ENCODE measurements at places on chromosomes 7 and 10. TPM values are rescaled to one million over a fixed set of nuclear protein-coding genes. Genes with fewer than 3 reads are reported as not detected.
A peak's percentile ranks its signal among the peaks of the same experiment; 100 is the strongest.

The PLA2G12B gene
- total RNA-seq: not detected

DNA sequence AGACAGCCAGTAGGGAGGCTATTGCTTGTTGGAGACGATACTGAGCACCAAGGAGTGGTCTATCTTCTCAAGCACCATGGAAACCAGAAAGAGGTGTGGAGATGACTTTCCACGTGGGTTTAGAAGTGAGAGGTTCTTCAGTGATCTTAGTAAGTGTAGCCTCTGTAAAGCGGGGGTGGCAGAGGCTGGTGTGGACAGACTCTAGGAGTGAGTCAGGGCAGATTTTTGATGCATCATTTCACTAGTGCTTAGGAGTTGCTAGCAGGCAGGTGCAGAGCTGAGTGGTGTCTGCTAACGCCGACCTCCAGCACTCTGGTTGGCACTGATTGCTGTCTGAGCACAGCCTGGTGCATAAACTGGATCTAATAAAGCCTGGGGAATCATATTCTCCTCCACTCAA lies 78.4 kb upstream of the ADO start:
- no peak overlapping the region for H3K4me3 ChIP-seq
- no peaks in the 10 kb centered on the region for H3K36me3 ChIP-seq
- no peak for DNase-seq
- peaks cover 23% of the 10 kb centered on the region for H3K4me1 ChIP-seq
- H3K27ac ChIP-seq: no peak overlapping the region

GRCh38 chr7:31873816-31874597 lies 187.0 kb downstream of the PPP1R17 start:
- H3K36me3 ChIP-seq: no peaks in the 10 kb centered on the region
- H3K4me3 ChIP-seq: no peak overlapping the region
- no peaks in the 10 kb centered on the region for H3K4me1 ChIP-seq
- no peak for DNase-seq
- H3K27ac ChIP-seq: no peak overlapping the region

- H3K27me3 ChIP-seq: peaks cover 2% of the 10 kb centered on the region
- H3K27ac ChIP-seq: no peak overlapping the region
- DNase-seq: no peak
- H3K4me3 ChIP-seq: no peak overlapping the region
Measured at GRCh38 chr7:47537716-47538675, 43.9 kb downstream of the TNS3 start.

DNA sequence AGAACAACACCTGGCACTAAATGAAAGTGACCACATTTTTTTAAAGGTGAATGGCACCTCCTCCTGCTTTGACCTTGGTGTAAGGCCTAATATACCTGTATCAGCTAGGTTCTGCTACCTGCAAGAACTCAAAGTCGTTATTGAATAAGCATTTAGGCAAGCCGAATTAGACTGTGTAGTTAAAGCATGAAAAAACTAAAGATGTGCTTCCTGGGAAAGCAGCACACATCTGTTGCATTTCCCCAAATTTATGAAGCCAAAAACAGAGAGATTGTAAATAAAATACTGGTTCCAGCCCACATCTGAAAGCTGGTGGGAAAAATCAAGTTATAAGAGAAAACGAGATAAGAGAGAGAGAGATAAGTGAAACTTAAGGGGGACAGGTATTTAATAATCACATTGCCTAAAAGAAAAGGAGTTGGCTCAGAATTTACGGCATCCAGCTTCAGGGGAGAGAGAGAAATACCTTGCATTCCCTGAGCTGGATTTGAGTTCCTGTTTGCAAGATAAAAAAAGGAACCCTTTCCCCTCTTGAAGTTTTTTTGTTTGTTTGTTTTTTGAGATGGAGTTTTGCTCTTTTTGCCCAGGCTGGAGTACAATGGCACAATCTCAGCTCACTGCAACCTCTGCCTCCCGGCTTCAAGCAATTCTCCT lies 1.8 kb upstream of the XPNPEP1 start:
- DNase-seq: no peak
- H3K4me3 ChIP-seq: no peak overlapping the region
- H3K36me3 ChIP-seq: peaks cover 25% of the 10 kb centered on the region
- no peaks in the 10 kb centered on the region for H3K27me3 ChIP-seq
- H3K4me1 ChIP-seq: peaks cover 38% of the 10 kb centered on the region

DNA sequence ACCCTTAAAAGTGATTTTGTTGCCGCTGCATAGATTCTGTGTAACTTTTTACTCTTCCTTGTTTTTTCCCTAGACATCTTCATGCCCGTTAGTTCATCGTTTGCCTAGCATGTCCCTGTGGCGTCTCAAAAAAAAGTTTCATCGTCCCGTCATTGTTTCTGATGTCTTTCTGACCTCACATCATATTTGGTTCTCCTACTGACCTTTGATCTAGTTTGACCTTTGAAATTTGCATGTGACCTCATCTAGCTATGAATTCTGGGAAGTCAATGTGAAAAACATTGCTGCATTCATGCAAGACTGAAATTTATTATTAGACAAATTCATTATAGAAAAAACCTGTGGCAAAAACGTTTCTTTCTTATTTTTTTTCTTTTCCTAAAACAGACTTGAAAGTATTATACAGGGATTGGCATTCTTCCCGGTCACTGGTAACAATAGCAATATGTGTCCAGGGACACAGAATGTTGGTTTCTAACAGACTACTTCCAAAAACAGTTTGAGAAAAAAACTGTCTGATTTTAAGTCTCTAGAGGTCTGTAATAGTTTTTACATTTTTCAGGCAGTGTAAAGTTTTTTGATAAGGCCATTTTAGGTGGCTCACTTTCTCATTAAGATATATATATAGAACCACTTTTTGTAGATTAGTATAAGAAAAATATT lies 280.9 kb downstream of the USP6NL start:
- no peak overlapping the region for H3K4me3 ChIP-seq
- DNase-seq: no peak
- H3K27ac ChIP-seq: no peak overlapping the region

GRCh38 chr7:2955269-2955668 lies 88.4 kb downstream of the CARD11 start:
- H3K4me3 ChIP-seq: no peak overlapping the region
- H3K27ac ChIP-seq: peak overlapping the region; percentile 92
- no peak for DNase-seq
- H3K27me3 ChIP-seq: no peaks in the 10 kb centered on the region
- H3K4me1 ChIP-seq: peaks cover 93% of the 10 kb centered on the region

DNA sequence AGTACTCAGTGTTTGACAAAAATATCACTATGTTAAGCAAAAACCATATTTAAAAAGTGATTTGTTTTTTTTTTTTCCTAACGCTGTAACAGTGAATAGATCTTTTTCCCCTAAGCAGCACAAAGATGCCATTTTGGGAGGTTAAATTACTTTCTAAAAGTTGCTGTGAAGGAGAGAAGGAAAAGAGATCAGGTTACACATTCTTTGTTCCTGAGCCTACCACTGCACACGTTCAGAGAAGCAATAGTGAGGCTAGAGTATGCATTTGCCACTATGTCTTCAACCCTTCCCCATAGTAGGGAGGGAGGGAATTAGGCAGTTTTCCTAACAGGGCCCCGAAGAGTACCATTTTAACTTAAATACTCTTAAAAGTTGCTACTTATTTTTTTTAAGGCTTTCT lies 38.9 kb downstream of the BMPR1A start:
- DNase-seq: no peak
- no peak overlapping the region for H3K4me3 ChIP-seq
- H3K27ac ChIP-seq: no peak overlapping the region
- H3K27me3 ChIP-seq: no peaks in the 10 kb centered on the region

DNA sequence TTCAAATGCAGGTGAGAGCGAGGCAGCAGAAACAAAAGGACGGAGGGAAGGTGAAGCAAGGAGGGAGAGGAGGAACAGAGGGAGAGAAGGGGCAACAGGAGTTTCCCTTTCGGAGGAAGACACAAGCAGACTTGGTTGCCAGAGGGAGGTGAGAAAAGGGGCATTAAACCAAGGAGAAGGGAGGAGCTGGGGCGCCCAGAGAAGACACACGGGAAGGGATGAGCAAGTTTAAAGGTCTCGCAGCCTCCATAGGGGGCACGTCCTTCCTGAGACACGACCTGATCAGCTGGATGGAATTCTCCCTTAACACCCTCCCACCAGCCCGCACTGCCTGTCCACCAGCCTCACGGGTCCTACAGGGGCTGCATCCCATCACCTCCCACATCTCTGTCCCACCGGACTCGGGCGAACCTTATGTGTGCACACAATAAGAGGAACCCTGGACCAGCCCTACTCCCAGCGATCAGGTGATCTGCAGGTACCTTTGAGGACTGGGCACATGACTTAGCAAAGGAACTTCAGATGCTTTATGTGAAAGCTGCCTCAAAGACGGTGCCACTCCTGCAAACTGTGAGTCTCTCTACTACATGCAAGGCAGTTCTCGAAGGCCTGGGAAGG lies 251.2 kb downstream of the TNS3 start:
- no peak for DNase-seq
- H3K36me3 ChIP-seq: no peaks in the 10 kb centered on the region
- H3K4me1 ChIP-seq: no peaks in the 10 kb centered on the region
- H3K27ac ChIP-seq: no peak overlapping the region
- H3K4me3 ChIP-seq: no peak overlapping the region
- H3K27me3 ChIP-seq: no peaks in the 10 kb centered on the region

DNA sequence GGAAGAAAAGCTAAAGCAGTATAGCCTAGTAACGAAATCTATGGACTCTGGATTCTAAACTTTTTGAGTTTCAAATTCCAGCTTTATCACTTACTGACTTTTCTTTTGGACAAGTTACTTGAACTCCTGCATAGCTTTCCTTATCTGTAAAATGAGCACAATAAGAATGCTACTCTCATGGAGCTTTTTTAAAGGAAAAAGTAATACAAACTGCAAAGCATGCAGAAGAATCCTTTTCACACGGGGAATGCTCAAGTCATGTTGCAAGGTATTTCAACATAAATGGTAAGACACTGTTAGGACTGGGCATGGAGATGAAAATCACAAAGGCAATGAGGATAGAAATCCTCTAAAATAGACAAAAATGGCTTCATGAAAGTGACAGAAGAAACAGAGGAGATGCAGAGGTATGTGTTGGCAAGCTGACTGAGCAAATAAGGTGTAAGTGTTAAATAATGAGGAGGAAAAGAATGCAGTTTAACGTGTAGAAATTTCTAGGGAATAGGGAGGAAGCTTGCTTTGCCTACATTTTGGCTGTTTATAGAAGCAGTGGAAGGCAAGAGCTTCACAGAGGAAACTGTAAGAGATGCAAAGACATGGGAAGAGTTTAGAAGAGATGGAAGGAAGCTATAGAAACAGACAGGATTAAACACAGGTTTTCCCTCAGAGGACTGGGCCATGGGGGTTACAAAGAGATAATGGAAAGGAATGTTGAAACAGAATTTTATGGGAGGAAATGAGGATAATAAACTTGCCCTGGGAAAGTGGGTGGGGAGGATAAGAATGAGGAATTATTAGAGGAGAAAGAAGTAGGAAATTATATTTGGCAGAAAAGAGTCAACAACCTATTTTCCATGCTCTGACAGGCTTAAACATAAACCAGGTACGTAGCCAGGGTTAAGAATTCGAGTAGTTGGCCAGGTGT lies 28.8 kb upstream of the SNX13 start:
- H3K27me3 ChIP-seq: peaks cover 3% of the 10 kb centered on the region
- H3K36me3 ChIP-seq: no peaks in the 10 kb centered on the region
- no peak for DNase-seq
- no peaks in the 10 kb centered on the region for H3K4me1 ChIP-seq
- H3K27ac ChIP-seq: no peak overlapping the region
- H3K4me3 ChIP-seq: no peak overlapping the region

- H3K27ac ChIP-seq: no peak overlapping the region
- DNase-seq: no peak
- no peaks in the 10 kb centered on the region for H3K4me1 ChIP-seq
- no peaks in the 10 kb centered on the region for H3K36me3 ChIP-seq
Measured at GRCh38 chr7:125125315-125125714, 195.7 kb upstream of the POT1 start.

GRCh38 chr7:54188843-54189242 lies 353.3 kb upstream of the VSTM2A start:
- H3K27ac ChIP-seq: no peak overlapping the region
- DNase-seq: no peak
- H3K27me3 ChIP-seq: no peaks in the 10 kb centered on the region
- no peaks in the 10 kb centered on the region for H3K4me1 ChIP-seq
- H3K36me3 ChIP-seq: no peaks in the 10 kb centered on the region

DNA sequence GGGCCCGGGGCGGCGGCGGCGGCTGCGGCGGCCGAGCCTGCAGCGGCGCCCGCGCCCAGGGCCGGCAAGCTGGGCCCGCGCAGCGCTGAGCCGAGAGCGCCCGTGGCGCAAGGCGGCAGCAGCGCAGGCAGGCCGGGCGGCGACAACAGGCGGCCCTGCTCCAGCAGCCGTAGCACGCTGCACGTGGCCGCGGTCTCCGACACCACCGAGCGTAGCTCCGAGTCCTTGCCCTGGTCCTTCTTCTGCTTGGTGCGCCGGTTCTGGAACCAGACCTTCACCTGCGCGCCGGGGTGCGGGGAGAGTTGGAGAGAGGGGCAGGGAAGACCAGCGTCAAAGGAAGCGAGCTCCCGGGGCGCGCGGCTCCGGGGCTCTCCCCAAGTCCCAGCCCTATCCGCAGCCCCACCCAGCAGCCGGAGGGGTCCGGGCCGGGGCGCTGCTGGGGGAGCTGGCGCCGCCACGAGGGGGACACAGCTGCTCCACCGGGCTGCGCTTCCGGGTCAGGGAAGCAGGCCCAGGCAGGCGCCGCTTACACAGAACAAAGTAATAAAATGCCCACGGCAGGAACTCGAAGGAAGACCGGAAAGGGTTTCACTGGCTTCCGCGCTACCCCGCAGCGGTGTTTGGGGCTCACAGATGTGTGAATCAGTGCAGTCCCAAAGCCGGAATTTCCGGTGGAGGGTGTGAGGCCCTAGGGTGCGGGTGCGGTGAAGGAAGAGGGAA lies 3.6 kb downstream of the VAX1 start:
- no peak overlapping the region for H3K27ac ChIP-seq
- DNase-seq: no peak
- peaks cover 17% of the 10 kb centered on the region for H3K4me1 ChIP-seq
- peaks cover 80% of the 10 kb centered on the region for H3K27me3 ChIP-seq
- H3K4me3 ChIP-seq: no peak overlapping the region

GRCh38 chr10:12702215-12702770 lies 299.2 kb downstream of the CCDC3 start:
- H3K4me3 ChIP-seq: no peak overlapping the region
- no peak overlapping the region for H3K27ac ChIP-seq
- no peaks in the 10 kb centered on the region for H3K27me3 ChIP-seq
- H3K36me3 ChIP-seq: no peaks in the 10 kb centered on the region

DNA sequence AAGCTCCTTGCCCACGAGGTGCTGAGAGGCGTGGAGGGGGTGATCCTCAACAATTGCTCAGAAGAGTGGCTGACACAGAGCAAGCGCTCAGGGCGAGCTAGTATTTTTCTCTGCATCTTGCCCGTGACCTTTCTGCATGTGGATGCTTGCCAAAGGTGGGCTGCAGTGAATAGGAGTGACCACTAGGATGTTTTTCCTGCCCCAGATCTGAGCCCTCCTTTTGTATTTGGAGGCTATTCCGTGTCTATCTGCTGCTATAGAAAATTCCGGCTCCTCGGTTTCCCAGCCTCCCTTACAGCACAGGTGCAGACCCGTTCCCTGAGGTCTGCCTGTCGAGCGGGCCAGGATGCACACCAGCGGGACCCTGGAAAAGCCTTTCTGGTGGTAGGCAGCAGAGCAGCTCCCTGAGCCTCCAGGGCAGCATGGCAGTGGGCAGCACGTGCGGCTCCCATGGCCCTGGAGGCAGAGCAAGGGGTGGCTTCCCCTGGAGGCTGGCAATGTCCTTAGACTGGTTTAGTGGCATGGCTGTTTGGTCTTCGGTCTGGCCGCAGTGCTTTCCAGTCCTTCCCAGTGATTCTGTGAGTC lies 145.1 kb upstream of the PCBD1 start:
- no peaks in the 10 kb centered on the region for H3K4me1 ChIP-seq
- H3K27me3 ChIP-seq: peaks cover 7% of the 10 kb centered on the region
- H3K36me3 ChIP-seq: no peaks in the 10 kb centered on the region
- no peak for DNase-seq
- H3K27ac ChIP-seq: no peak overlapping the region
- no peak overlapping the region for H3K4me3 ChIP-seq
